NCI-H1694 treated with DMSO at 0.1 percent for 48 hours (cell line): ENCODE measurements at places on chromosomes 5 and 9.
A peak's percentile ranks its signal among the peaks of the same experiment; 100 is the strongest.

GRCh38 chr9:110040788-110041187, 167.2 kb downstream of the C9orf152 start:
- DNase-seq = no peak

DNA sequence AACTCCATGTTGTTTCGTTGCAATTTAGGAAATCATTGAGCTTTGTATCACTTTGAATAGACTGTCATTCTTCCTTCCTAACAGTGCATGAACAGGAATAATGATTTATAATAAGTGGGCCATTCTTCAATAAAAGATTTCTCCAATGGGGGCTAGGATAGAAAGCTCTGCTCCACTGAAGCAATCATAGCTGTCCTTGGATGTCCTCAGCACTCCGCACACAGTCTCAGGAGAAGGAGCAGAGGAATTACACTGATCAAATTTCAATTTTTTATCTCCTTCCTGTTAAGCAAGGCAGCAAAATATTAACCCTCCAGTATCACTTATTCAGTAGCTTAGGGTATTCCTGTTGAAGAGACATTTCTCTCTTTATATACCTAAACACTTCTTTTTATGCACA, 532.7 kb upstream of the ST8SIA4 start:
- no peak for DNase-seq

DNA sequence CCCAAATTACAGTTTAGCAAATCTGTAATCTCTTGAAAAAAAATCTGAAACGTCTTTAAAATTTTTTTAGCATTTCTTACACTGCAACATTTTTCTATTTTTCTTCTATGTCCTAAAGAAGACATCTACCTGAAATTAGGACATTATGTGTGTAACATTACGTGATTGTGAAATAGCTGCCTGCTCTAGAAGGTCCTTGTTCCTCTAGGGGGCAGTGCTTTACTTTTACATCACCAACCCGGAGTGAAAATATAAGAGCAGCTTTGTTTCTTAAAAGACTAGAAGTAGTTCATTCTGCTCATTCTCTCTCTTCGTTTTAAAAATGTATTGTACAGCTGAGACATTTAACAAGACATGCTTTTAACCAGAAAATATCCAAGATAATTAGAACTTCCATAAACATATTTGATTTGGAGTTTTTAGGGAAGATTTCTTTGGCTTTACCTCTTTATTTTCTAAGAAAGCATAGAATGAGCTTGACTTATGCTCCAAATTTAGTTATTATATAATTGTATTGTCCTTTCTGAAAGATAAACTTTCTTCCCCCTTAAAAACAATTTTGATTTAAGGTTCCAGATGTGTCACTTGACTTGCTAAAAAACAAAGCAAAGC, 48.1 kb upstream of the RIOK2 start:
- DNase-seq = peak; percentile 28

DNA sequence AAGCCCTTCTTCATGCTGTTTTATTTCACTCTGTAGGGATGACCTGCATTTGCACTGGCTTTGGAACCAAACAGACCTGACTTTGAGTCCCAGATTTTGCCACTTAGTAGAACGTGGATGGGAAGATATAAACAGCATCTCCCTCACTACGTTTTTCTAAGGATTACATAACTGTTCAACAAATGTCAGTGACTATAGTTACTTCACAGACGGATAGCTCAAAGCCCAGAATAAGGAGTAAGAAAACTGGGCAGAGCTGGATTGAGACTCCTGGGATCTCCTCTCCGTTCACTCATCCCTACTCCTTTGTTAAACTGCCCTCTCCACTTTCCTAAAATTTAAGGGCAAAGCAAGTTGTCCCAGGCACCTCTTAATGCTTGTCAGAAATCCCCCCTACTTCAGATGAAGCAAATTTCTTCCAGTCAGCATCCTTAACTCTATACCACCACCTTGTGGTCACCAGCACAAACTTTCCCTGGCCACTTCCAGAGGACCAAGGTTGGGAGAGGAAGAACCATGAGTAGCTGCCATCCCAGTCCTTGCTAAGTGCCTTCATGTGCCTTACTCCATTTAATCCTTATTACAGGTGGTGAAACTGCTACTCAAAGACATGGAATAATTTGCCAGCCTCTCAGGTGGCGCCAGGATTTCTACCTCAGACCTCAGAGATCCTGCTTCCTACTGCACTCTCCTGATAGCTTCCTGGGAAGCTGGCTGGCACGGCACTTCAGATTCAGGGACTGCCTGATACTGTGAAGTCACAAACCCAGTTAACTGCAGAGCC, 38.4 kb downstream of the EGR1 start:
- DNase-seq = peak; percentile 62
